ENCODE measurements at places on chromosomes 5 and 9.

- DNase-seq, result no peak
Observed at GRCh38 chr5:1033606-1034420, 25.2 kb downstream of the NKD2 start.

DNA sequence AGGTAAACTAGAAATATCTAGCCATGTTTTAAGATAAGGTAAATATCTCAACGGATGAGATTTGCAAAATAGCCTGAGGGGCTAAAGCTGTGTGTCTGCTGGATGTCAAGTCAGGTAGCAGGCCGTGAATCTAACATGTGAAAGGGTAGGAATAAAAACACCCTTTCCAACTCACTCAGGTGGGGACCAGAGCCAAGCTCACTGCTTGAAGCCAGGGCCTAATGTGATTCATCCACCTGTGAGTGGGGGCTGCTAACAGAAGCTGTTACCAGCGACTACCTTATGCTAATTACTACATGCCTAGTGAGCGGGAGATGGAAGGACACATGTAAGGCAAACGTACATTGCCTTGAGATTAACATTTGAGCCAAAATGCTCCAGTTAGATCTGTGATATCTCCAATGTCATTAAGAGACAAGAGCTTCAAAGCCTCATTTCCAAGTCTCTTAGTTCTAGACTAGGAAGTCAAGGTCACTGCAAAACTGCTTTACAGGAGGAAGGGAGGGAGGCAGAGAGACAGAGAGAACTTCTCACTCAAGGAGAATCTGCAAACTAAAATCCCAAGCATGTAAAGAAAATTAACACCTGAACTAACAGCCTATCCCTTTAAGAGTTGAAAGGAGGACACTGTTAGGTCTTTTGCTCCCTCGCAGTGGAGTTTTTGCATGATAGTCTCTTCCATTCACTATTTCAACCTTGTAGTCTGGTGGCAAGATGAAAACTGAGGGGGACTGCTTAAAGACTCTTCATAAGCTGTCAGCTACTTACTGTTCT is 141.6 kb upstream of the RPS23 start:
- DNase-seq, result no peak

DNA sequence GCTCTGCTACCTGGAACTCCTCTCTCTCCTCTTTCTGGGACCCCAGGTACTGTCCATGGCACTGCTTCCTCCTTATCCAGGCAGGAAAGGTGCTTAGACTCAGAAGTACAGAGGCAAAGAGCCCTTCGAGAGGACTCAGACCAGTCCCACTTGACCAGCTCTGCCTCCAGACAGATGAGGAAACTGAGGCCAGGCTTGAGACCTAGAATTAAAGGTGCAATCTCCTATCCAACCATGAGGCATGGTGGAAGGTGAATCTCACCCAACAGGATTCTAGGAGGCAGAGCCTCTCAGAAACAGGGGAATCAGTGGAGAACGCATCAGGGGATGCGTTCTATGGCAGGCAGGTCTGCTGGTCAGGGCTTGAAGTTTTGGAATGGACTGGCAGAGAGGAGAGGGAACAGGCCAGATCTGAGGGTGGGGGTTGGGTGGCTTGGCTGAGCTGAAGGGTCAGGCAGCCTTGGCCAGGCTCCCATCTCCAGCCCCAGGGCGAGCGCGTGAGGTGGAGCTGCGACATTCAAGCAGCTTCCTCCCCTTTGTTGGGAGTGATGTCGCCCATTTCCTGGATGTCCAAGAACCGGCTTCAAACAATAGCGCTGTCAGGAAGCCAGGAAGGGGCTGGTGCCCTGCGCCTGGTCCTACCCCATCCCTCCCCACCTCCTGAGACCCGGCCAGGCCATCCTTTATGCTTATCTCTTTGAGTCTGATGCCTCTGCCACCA is 26.2 kb downstream of the NDUFA8 start:
- DNase-seq, result no peak

GRCh38 chr5:73564675-73565074 is 764 bp downstream of the ANKRA2 start:
- no peak for DNase-seq
